ENCODE measurements at places on chromosomes 16 and 17.

- DNase-seq: no peak
Measured at GRCh38 chr17:34519282-34519681, 60.1 kb upstream of the TMEM132E start.

DNA sequence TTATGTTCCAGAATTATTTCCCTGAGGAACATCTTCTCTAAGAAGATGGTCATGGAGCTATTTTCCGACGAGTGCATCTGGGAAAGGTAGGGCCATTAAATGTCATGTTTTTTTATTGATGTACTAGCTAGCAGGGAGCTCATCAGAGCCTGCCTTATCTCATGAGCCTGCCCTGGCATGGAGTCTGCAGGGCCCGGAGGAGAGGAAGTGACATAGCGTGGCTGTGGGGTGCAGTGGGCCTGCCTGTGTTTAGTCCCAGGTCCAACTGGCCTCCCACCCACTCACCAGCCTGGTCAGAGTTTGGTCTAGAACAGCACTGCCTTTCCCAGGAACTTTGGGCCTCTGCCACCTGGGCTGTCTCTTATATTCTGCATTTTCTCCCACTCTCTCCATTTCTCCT, 389.8 kb downstream of the SNX29 start:
- no peak for DNase-seq

DNA sequence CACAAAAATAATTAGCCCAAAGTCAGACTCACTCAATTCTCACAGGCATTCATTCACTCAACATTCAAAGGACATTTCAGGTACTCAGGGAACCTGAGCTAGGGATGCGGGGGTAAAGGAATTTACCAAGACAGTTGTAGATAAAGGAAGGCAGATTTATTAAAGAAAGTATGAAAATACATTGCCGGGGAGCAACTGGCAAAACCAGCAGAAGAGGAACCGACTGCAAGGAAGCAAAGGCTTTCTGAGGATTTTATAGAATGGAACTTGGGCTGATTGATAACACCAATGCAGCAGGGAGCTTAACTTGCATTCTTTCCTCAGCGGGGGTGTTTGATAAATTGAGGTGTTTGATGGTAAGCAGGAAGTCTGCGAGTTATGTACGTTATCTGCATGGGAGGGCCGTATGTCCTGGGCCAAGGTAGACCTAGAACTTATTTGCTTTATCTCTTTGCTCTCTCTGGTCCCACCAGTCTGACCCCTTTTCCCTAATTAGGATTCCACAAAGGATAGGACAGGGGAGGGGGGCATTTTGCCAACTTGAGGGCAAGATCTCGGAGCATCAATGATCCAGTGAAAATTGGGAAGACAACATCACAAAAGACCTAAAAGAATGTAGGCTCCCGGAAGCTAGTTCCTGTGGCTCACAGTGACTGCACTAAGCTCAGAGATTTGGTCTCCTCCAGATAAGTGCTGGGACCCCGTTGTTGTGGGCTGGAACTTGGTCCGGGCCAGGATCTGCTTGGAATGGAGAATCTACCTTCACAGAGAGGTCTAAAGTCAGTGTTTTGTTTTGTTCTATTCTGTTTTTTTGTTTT, 5.8 kb upstream of the MT3 start:
- DNase-seq: no peak

DNA sequence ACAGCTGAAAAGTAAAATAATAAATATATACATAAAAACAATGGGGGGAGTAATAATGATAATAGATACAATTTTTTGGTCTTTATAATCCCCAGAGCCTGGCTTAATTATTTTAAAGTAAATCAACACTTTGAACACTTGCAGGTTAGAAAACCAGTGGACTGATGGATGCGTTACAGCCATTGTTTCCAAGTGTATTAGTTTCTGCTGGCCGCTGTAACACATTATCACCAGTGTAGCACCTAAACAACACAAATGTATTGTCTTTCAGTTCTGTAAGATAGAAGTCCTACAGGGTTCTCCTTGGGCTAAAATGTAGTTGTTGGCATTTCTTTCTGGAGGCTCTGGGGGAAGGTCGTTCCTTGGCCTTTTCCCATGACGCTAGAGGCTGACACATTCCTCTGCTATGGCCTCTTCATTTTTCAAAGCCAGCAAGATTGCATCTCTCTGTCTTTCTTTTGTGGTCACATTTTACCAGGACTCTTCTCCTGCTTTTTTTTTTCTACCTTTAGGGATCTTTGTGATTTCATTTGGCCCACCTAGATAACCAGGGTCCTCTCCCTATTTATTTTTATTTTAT, 116.8 kb downstream of the WWOX start:
- no peak for DNase-seq

DNA sequence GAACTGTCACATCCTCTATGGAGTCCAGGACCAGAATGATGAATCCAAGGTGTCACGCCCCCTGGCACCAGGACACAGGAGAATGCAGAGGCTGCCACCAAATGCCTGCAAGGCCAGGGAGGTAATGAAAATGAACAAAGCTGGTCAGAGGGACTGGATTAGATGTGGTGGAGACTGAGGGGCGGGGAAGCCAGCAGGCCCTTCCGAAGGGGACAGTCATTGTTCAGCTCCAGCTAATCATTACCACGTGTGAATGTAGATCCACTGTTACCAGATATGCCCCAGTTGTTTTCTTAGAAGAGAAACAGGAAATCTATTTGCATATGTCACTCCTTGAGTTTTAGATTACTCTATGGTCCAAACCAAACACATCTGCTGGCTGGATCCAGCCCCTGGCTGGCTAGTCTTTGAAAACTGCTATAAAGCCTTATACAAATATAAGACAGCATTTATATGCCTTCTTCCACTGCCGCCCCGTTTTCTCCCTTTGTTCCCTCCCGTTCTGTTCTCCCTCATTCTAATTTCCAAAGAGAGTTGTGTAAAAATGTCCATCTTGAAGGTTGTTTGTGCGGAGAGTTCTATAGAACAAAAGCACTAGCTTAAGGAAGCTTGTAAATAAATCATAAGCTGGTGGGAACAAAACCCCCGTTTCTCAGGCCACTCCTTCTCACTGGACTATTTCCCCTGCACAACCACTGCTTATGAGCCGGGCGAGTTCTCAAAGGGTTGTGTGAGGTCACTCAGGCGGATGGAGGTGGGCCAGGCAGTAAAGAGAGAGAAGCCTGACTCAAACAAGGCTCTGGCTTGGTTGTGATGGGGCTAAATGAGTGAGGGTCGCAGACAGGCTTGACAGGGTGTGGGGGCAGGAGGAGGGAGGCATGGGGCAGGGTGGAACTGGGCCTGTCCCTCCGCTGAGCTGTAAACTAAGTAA, 14.2 kb downstream of the CRYM start:
- peak; percentile 16 for DNase-seq

DNA sequence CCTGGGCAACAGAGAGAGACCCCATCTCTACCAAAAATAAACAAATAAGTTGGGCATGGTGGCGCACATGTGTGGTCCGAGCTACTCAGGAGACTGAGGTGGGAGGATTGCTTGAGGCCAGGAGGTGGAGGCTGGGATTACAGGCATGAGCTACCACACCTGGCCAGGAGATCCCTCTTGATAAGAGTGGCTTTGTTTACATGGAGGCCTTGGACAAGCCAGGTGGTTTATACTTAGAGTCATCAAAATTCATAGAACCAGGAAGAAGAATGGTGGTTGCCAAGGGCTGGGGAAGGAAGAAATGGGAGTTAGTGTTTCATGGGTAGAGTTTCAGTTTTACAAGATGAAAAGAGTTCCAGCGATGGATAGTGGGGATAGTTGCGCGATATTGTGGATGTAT, 8.8 kb upstream of the ZFP1 start:
- DNase-seq: no peak

DNA sequence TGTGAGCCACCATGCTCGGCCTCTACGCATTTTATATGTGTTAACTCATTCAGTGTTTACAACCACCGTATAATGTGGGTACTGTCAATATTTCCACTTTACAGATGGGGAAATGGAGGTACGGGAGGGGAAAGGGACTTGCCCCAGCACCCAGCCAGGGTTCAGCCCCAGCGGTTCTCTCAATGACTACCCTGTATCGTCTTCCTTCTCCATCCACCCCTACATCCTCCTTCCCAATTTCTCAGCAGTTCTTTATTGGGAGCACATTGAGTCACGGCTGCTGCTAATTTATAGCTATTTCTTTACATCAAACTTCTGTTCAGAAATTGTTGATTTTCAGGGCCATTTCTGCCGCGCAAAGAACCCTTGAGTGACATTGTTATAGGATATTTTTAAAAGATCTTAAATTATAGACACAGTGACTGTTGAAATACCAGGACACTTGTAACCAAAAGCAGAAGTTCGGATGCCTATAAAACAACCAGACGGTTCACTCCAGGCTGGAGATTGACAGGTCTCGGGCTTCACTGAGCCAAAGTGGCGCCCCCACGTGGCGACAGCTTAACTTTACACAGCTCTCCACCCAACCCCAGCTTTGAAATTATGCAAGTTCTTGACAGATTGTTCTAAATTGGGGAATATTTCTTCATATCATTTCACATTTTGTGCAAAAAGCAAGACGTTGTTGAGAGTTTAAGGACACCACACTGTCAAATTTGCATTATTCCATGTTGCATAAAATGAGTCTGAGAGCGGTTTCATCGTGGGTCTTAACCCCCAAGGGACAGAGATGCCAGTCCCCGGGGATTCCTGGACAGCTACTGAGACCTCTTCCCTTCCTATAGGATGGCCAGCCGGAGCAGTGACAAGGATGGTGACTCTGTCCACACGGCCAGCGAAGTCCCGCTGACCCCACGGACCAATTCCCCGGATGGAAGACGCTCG, 11.8 kb downstream of the SYT17 start:
- DNase-seq: no peak

GRCh38 chr17:28575126-28575795, 1.4 kb downstream of the ALDOC start:
- DNase-seq: no peak

DNA sequence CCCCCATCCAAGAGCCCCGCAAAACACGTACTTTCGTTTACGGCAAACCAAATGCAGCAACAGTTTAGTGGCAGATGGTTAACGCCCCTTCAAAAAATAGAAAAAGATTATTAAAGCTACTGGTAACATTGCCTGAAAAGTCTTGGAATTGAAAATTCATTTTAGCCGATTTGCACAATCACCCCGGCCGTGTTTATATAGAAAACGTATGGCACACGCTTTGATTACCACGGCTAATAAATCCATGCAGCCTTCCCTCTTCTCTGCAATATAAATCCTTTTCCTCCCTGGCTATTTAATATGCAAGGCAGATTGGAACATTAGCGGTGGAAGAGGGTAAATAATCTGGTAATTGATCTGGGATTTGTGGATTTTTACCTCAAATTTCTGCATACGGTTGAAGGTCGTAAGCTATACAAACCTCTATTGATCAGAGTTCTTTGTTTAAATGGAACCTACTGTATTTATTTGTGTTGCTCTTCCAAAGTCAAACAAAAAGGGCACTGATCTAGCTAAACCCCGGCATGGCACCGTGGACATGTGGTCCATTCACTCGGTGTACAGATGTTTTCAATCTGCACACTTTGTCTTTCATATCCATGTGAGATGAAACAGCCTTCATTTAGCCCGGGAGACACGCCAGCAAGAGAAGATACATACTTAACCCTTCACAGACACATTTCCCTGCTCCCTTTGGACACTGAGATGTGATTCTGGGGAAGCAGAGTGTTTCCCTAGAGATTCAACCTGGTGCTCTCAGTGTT, 238.1 kb upstream of the MAF start:
- no peak for DNase-seq

DNA sequence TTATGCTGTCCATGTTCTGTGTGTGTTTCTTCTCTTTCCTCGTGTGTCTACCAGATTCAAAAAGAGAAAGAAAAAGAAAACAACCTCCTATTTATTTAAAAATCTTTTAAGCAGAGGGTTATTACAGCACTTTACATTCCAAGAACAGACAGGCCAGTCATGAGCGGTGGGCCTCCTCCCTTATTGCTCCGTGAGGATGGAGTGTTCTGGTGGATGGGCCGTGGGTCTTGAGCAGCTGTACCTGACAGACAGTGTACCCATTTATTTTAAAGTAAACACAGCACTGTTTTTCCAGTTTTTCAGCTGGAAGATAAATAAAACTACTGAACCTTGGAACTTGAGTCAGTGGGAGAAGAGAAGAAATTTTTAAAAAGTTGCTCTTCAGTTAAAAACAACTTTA, 52.4 kb downstream of the WWP2 start:
- no peak for DNase-seq

GRCh38 chr16:31537362-31538242, 9.9 kb downstream of the AHSP start:
- no peak for DNase-seq

- no peak for DNase-seq
Measured at GRCh38 chr17:49441578-49441977, 26.9 kb upstream of the PHB1 start.

- no peak for DNase-seq
Measured at GRCh38 chr17:83194761-83195329, 115.4 kb downstream of the METRNL start.

GRCh38 chr17:75168998-75169397, 13.8 kb downstream of the SUMO2 start:
- no peak for DNase-seq

- DNase-seq: no peak
Measured at GRCh38 chr17:45952814-45953320, 46.2 kb upstream of the STH start.

GRCh38 chr17:2331303-2331702, 5.0 kb downstream of the TSR1 start:
- DNase-seq: no peak

DNA sequence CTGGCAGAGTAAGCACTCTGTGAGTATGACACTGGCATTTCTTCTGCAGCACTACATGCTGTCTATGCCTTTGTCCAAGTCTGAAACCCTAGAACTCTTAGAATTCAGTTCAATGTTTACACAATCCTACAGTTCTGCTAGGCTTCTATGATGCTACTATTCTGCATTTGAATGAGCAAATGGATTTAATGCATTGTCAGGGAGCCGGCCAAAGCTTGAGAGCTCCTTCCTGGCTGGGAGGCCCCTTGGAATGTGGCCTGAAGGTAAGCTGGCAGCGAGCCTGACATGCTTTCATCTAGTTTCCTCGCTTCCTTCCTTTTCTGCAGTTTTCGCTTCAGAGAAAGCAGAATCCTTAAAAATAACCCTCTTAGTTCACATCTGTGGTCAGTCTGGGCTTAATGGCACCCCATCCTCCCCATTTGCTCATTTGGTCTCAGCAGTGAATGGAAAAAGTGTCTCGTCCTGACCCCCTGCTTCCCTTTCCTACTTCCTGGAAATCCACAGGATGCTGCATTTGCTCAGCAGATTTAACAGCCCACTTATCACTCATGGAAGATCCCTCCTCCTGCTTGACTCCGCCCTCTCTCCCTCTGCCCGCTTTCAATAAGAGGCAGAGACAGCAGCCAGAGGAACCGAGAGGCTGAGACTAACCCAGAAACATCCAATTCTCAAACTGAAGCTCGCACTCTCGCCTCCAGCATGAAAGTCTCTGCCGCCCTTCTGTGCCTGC, at the start of gene CCL2:
CCL2 (plus strand) TSS at position 635 of the 730 bp plus-strand sequence; CDS start at position 700, 65 bp downstream.
- no peak for DNase-seq

GRCh38 chr17:65984299-65984698, 207.6 kb downstream of the CEP112 start:
- DNase-seq: no peak

GRCh38 chr16:74949309-74949708, 35.6 kb downstream of the WDR59 start:
- no peak for DNase-seq

- DNase-seq: peak; percentile 4
Measured at GRCh38 chr16:83992624-83993023, 24.6 kb downstream of the NECAB2 start.

- peak; percentile 21 for DNase-seq
Measured at GRCh38 chr16:11128211-11129141, 127.5 kb downstream of the SOCS1 start.

- no peak for DNase-seq
Measured at GRCh38 chr16:60225541-60225940, 1491.4 kb upstream of the GOT2 start.
